ENCODE measurements at places on chromosomes 1 and 21.

- DNase-seq: no peak
Measured at GRCh38 chr1:36918604-36919003, 115.7 kb downstream of the GRIK3 start.

- DNase-seq: no peak
Measured at GRCh38 chr1:19360016-19360415, 47.9 kb downstream of the SLC66A1 start.

DNA sequence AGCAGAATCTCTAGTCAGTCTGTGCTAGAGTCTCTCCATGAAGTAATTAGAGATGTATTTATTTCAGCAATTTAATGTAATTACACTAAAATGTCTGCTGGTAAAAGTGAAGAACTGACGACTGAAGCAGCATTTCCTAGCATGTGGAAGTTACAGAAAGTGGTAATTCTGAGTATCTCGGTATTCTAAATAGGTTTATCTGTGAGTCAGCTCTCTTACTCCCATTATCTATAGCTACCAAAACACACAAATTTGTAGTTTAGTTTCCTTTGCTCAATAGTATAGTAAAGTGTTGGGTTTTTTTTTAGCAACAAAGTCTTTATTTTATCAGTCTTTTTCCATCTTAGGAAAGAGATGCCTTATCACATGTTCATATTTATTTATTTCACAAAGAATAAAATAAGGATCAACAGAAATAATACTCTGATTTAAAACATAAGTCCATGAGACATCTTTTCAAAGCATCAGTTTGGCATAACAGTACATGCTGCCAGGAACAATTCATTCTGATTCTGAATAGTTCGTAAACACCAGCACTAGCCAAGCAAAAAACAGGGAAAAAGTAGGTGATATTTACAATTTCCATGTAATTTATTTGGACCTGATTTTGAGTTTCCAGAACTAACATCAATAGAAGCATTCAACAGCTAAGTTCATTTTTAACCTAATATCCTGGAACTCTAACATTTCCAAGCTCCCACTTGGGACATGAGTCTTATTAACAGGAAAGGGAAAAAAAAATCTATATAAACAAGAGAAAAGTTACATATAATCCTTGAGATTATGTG, 76.3 kb downstream of the KCNT2 start:
- DNase-seq: no peak

- no peak for DNase-seq
Measured at GRCh38 chr1:184755226-184756065, 788 bp upstream of the EDEM3 start.
